A549 treated with CpdA at 1 μM for 4 hours (cell line): ENCODE measurements at places on chromosomes 6 and 20. TPM values are rescaled to one million over a fixed set of nuclear protein-coding genes. Genes with fewer than 3 reads are reported as not detected.

Gene KIF6
- 0.17 to 0.48 TPM (median 0.22 TPM) in 5 replicates for total RNA-seq

Gene DEFB119
- not detected in 5 replicates for total RNA-seq

Gene IL20RA
- 0.03 to 0.09 TPM in 2 of 5 replicates, not detected in the others for total RNA-seq

Gene GPX6
- total RNA-seq = not detected in 5 replicates

Gene TRIM31
- 1.2 to 2.1 TPM (median 2.1 TPM) in 5 replicates for total RNA-seq

Gene EFCAB8
- not detected in 5 replicates for total RNA-seq

Gene LRRC73
- total RNA-seq = 0.51 to 1.4 TPM (median 1.1 TPM) in 5 replicates

Gene NCR2
- total RNA-seq = not detected in 5 replicates

Gene ADAM33
- 0.05 to 0.06 TPM in 2 of 5 replicates, not detected in the others for total RNA-seq

Gene GMEB2
- total RNA-seq = 8.8 to 11.9 TPM (median 11.0 TPM) in 5 replicates

Gene CST4
- total RNA-seq = not detected in 5 replicates

Gene SLC22A16
- total RNA-seq = not detected in 5 replicates

Gene CABLES2
- 4.5 to 5.9 TPM (median 5.1 TPM) in 5 replicates for total RNA-seq

Gene C6orf58
- 0.14 to 0.21 TPM (median 0.21 TPM) in 3 of 5 replicates, not detected in the others for total RNA-seq
